ELR (cell line): ENCODE measurements at places on chromosomes 1 and 21.

DNA sequence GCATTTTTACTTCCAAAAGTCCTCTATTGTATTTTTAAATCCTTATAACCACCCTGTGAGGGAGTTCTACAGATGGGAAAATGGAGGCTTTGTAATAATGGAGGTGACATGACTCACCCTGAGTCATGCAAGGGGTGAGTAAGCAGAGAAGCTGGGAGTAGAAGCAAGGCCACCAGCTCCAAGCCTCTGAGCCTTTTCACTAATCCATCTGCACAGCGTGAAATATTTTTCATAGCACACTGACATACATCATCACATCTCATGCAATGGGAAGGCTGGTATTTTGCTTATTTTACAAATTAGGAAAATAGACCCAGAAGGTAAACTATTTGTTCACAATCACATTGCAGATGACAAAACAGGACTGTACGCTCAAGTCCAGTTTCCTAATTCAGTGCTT, 96.9 kb downstream of the KCNH1 start:
- peak; percentile 94 for DNase-seq

GRCh38 chr1:182111496-182111895, 50.0 kb upstream of the ZNF648 start:
- no peak for DNase-seq

DNA sequence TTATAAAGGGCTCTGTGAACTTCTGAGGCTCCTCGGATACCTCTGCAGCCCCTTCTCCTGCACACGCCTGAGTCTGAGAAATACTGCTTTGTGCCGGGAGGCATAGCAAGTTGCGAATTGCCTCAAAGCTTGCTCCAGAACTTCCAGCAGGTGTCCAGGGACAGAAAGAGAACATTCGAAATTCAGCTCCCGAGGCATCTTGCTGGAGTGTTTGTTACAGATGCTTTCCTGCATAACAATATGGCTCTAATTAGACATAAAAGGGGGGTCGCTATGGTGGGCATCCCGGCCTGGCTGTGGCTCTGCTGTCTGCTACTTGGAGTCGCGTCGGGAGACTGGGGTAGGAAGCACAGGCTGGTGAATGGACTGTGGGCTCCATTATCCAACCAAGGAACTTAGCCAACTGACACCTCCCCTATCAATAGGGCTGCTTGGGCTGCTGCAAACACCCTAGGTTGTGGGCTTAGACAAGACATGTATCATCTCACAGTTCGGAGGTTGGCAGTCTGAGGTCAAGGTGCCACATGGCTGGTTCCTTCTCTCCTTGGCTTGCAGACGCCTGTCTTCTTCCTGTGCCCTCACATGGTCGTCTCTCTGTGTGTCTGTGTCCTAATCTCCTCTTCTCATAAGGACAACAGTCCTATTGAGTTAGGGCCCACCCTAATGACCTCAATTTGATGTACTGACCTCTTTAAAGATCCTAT, 607.0 kb downstream of the NPHP4 start:
- DNase-seq: no peak

GRCh38 chr1:100528871-100529270, 9.1 kb upstream of the GPR88 start:
- no peak for DNase-seq

- DNase-seq: no peak
These were observed 22.5 kb downstream of the WNT4 start for GRCh38 chr1:22120469-22120790.

DNA sequence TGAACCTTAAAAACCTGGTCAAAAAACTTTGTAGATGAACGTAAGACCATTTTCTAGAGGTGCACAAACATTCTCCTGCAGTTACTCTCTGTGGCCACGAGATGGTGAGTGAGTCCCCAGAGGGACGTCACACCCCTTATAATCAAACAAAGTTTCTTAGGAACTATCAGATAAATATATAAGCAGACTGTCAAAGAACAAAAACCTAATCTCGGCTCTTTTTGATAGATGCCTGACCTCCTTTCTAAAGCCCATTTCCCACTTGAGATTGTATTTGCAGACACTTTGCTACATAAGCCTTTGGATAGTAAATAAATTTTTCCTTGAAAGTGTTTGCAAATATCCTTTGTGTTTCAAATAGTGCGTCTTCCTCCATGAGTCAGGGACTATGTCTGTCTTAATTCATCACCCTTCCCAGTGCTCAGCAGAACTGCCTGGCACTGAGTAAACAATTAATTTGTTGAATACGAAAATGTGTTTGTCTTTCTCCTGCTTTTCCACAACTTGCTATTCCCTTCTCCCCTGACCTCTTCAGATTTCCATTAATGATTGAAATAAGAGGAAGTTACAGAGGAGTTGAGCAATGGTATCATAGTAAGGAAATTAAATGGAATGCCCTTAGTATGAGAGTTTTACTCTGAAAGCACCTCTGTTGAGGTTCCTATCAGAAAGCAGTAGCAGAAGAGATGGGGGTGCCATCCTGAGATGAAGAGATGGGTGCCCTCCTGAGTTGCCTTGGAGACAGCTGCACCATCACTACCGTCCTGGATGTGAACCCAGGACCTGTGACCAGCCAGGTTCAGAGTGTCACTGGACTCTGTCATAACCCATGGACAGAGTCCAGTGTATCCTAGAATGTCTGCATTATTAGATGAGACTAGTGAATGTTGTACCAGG, 57.8 kb upstream of the RAVER2 start:
- peak; percentile 72 for DNase-seq

GRCh38 chr1:54324251-54325140, 81.7 kb downstream of the SSBP3 start:
- DNase-seq: no peak

DNA sequence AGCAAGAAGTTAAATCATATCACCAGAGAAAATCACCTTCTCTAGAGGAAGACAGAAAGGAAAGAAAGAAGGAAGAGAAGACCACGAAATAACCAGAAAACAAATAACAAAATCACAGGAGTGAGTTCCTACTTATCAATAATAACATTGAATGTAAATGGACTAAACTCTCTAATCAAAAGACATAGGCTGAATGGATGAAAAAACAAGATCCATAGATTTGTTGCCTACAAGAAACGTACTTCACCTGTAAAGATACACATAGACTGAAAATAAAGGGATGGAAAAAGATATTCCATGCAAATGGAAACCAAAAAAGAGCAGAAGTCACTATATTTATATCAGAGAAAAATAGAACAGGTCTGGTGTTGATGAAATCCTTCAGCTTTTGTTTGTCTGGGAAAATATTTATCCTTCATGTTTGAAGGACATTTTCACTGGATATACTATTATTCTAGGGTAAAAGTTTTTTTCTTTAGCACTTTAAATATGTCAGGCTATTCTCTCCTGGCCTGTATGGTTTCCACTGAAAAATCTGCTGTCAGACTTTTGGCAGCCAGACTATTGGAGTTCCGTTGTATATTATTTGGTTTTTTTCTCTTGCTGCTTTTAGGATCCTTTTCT, 202.5 kb upstream of the DUSP10 start:
- DNase-seq: no peak

GRCh38 chr1:8643542-8644536, 173.6 kb downstream of the RERE start:
- DNase-seq: no peak

DNA sequence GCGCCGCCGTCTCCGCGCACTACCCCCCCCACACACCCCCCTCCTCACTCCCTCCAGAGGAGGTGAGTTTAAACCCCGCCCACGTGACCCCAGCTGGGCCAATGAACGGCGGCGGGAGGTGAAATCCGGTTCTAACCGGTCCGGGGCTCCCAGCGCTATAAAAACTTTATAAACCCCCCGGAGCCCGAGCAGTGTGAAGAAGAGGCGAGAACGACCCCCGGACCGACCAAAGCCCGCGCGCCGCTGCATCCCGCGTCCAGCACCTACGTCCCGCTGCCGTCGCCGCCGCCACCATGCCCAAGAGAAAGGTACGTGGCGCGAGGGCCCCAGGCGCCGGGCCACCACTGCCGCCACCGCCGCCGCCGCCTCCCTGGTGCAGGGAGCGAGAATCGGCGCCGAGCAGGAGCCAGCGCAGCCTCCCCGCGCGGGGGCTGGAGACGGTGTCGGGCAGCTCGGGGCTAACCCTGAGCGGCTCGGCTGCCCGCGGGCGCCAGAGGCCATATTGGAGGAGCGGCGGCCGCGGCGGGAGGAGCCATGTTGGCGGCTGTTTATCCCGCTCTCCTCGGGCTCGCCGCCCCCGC, at the start of gene HMGN2:
TSS of gene HMGN2 (plus strand) at position 121 of the 581 bp plus-strand sequence. CDS start at position 294, 173 bp downstream.
- peak; percentile 89 for DNase-seq

- no peak for DNase-seq
These were observed 63.2 kb upstream of the TMEM51 start for GRCh38 chr1:15090373-15090772.

- no peak for DNase-seq
These were observed 53.2 kb downstream of the RIPK4 start for GRCh38 chr21:41713495-41714281.

GRCh38 chr1:200971428-200971903, 52.0 kb downstream of the KIF21B start:
- no peak for DNase-seq

- no peak for DNase-seq
These were observed 8.0 kb upstream of the BRWD1 start for GRCh38 chr21:39321424-39321823.

DNA sequence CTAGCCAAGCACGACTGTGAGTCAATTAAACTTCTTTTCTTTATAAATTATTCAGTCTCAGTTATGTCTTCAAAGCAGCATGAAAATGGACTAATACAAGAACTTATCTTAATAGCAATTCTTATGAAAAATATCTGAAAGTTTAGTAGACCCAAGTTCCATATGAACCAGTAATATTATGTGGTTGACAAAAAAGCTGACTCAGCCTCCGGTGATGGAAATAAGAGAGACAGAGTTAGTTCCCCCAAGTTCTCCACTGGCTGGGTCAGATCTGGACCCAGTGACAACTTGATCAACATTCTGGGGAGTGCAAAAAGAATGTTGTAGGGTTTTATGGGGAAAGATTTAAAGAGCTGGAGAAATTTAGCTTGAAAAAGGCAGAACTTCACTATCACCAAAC, 72.5 kb upstream of the DNAH14 start:
- no peak for DNase-seq
